ENCODE measurements at places on chromosomes 4 and X.

DNA sequence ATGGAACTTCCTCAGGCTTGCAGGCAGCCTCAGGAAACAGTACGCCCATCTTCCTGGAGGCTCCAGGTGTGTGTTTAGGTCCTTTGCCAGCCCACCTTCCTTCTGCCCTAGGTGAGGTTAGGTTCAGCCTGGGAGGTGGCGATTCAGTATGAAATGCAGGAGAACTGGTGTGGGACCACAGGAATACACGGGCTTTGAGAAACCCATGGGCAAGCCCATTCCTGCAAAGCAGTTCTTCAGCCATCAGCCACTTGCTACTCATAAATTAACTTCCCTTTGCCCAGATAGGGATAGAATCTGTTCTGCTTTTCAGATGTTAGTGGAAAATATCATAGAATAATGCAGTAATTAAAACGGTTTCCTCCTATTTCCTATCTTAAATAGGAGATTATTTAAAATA is 32.2 kb downstream of the TBC1D14 start:
- no peak for DNase-seq

- peak; percentile 77 for DNase-seq
These were observed 877 bp downstream of the GPRASP1 start for GRCh38 chrX:102652031-102652688.

DNA sequence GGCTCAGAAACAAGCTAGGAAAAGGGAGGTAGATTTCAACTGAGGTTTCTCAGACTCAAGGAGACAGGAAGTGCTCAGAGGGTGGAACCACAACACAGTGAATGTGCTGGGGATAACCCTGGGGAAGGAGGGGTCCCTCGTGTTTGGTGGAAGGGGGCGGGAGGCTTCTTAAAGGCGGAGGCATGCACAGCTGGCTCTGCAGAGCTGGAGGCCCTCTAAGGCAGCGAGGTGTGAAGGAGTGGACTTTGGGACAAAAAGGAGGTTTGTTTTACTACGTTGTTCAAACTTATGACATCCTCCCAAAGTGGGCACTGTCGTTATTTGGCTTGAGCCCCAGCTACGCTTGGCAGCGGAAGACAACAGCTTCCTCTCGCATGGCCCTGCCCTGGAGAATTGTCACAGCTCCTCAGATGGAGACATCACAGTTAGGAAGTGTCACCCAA is 21.7 kb upstream of the MTM1 start:
- peak; percentile 53 for DNase-seq

GRCh38 chr4:1856943-1857699 is 1.2 kb upstream of the LETM1 start:
- DNase-seq: no peak

DNA sequence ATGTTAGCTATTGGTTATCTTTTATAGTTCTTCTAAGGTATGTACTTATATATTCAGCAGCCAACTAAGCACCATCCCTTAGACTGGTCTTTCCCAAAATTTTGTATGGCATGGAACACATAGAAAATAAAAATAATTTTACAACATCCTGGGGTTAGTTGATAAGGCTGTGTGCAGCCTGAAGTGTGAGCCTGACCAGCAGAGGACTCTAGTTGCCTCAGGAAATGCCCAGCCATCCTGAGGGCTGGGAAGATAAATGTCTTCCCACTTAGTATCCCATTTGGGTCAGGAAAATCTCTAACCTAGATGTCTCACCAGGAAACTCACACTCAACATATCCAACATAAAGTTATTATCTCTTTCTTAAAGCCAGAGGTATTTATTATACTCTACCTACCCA is 251.4 kb upstream of the POF1B start:
- no peak for DNase-seq

- no peak for DNase-seq
These were observed 73.3 kb upstream of the PPP3CA start for GRCh38 chr4:101420661-101421060.

DNA sequence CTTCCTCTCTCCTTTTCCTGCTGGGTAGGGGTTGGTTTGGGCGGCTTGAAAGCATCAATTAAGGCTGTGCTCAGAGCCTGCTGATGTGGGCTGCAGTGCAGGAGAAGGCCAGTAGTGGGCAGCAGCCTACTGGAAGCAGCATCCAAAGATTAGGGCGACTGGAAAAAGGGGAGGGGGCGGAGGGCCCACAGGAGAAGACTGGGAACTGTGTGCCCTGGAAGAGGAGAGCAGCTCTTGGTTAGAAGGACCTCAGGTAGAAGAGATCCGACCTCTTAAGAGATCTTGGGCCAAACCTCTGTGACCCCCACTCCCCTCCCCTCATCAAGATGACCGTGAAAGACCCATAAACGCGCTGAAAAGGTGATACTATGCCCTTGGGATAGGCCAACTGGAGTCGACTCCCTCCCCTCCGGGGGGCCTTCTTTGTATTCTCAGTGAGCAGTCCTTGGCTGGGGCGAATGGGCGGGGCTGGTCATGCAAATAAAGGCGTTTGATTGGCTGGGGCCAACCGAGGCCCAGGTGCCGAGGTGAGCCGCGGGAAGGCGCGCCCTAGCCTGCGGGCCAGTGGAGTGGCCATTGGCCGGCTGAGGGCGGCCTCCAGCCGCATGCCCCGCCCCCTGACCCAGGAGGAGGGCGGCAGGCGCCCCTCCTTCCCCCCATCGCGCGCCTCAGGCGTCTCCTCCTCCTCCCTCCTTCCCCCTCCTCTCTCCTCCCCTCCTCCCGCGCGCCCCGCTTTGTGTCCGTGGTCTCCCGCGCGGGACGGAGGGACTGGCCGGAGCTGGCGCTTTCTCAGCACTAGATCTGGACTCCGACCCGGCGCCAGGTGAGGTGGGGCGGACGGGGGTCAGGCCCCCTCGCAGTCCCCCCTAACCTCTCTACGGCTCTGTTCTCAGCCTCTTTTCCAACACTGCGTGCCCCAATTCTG is 10.1 kb downstream of the DLG3 start:
- DNase-seq: peak; percentile 84

- DNase-seq: no peak
These were observed 977 bp upstream of the RBBP7 start for GRCh38 chrX:16870862-16871815.

GRCh38 chrX:40279762-40280161 is 182.0 kb upstream of the BCOR start:
- no peak for DNase-seq

DNA sequence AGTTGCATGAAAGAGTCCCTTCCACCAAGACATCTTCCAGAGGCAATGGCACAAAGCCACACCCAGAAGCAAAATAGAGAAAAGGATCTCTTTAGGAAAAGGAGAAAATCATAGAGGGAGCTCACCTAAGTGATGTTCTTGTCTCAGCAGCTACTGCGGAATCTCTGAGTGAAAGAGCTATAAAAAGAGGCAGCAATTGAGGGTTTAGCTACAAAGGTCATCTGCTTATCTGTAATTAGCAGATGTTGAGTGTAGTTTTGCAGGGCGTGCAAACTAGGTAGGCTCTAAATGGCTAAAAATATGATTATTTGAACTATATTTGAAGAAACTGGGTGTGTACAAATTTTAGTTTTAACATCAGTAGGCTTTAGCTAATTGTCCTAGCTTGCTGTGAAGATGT is 276.0 kb downstream of the HS3ST1 start:
- DNase-seq: no peak

DNA sequence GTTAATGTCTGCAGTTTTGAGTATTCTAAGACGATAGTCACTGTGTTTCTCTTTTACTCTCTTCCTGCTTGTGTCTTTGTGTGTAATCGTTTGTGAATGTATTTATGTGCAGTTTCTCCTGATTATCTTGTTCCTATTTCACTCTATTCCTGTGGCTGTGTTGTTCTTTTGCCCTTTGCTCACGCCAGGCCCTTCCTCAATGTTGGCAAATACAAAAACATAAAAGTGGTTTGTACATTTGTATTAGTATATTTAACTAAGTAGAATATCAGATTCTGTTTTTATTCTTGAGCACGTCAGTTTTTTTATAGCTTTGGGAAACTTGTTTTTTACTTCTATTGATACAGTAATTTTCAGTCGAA is 107.6 kb upstream of the BMPR1B start:
- no peak for DNase-seq

GRCh38 chr4:145719752-145720624 is 40.0 kb downstream of the C4orf51 start:
- no peak for DNase-seq

- no peak for DNase-seq
These were observed 88.6 kb upstream of the IL1RAPL1 start for GRCh38 chrX:28498658-28499057.

- no peak for DNase-seq
These were observed 632 bp downstream of the CCSER1 start for GRCh38 chr4:90127706-90128345.

DNA sequence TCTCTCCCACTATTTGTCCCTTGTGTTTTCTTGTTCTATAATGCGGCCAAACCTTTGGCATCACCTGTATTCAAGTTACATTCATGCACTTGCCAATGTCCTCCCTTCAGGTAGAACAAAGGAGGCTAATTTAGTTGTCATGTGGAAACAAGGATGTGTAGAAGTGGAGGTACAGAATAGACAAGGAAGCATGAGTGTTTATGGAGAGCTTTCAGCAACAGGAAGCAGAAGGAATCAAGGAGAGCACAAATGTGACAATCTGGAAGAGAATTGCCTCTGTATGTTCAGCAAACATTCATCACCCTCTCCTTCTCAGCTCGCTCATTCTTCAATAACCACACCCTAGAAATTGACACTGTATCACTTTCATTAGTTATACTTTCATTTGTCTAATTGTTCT is 103.4 kb downstream of the SLC7A11 start:
- DNase-seq: no peak

DNA sequence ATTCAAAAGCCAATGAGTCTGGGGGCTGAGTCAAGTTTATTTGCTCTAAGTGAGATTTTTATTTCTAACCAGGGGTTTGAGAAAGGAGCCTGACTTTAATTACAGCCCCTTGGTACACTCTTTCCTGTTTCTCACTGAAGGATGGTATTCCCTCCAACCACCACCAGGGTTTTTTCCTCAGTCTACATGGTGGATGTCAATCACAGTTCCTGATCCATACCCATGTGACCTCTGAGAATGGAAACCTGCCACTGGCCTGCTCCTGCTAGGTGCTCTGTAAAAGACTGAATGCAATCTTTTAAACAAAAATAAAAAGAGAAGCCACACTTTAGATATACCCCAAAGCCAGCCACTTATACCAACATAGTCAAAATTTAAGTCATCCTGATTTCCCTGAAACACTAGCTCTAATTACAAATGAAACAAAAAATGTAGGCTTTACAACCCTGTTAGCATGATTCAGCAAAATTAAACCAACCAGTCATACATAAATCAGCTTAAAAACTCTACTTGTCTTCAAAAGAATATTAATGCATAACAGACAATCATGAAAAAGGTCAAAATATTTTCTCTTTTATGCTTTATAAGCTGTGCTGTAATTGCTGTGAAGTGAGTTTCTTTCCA is 112.1 kb upstream of the NWD2 start:
- no peak for DNase-seq

- DNase-seq: no peak
These were observed 324.9 kb upstream of the CASK start for GRCh38 chrX:42248226-42248625.

- peak; percentile 25 for DNase-seq
These were observed 38.1 kb upstream of the STIM2 start for GRCh38 chr4:26822546-26822945.

DNA sequence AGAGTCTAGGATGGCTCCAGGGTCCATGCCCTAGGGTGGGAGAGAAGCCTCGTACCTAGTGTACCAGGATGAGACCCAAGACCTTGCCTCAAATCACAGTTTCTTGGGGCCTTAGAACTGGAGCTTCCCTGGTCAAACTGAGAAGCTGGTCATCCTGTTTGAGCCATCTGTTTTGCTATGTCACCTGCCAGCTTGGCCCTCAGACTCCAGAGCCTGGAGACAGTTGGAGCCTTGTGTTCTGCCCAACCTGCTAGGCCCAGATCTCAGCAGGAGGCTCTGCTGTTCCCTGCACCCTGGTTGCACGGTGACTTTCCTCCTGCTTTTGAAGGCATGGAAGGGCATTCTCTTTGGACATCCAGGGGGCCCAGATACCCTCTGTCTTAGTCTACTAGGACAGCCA is 206.3 kb upstream of the ATP6AP2 start:
- no peak for DNase-seq

- no peak for DNase-seq
These were observed 15.8 kb downstream of the TBC1D9 start for GRCh38 chr4:140740422-140740821.

DNA sequence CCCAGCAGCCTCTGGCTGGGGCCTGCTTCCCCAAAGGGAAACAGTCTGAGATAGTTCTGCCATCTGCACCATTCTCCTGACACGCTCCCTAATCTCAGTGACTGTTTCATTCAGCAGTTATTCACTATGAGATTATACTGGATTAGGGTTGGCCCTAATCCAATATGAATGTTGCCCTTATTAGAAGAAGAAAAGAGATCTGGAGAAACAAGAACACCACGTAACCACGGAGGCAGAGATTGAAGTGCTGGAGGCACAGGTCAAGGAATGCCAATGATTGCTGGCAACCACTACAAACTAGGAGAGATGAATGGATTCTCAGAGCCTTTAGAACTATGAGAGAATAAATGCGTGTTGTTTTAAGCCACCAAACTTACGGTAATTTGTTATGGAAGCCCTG is 7.4 kb downstream of the ACOX3 start:
- DNase-seq: no peak

All from CD4-positive, alpha-beta T cell treated with Interleukin-10 for 1 hour (primary cell).